ENCODE measurements at places on chromosomes 11 and 22.
A peak's percentile ranks its signal among the peaks of the same experiment; 100 is the strongest.

- DNase-seq: no peak
Measured at GRCh38 chr11:69912911-69913451, 93.8 kb upstream of the FGF3 start.

GRCh38 chr22:42622061-42622710 lies 7.5 kb upstream of the POLDIP3 start:
- no peak for DNase-seq

GRCh38 chr11:42595876-42596275 lies 715.9 kb upstream of the API5 start:
- DNase-seq: no peak

- DNase-seq: no peak
Measured at GRCh38 chr11:66335531-66336233, 552 bp downstream of the RIN1 start.

DNA sequence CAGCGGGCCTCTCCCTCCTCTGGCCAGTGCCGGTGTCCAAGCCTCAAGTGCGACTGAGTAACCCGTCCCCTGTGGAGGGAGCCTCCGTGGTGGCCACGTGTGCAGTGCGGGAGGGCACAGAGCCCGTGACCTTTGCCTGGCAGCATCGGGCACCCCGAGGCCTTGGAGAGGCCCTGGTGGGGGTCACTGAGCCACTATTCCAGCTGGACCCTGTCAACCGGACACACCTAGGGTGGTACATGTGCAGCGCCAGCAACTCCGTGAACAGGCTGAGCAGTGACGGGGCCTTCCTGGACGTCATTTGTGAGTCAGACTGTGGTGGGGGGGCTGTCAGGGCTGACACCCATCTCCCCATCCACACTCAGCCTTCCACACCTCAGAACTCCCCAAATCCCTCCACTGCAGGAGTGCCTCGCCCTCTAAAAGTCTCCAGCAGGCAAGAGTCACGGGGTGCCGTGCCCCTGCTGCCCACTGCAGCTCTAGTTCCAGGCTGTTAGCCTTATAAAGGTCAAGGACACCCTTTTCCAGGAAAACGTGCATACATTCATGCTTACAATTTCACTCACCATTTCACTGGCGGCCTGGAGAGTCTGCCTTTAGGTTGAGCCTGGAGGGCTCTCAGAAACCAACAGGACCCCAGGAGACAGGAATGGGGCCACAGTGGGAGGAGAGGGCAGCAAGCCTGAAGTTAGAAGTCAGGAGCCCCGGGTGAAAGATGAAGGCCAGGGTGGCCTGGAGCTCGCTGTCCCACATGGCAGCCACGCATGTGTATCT lies 2.6 kb downstream of the VSIG10L2 start:
- DNase-seq: no peak

- no peak for DNase-seq
Measured at GRCh38 chr11:111843661-111844060, 27.7 kb downstream of the ALG9 start.

DNA sequence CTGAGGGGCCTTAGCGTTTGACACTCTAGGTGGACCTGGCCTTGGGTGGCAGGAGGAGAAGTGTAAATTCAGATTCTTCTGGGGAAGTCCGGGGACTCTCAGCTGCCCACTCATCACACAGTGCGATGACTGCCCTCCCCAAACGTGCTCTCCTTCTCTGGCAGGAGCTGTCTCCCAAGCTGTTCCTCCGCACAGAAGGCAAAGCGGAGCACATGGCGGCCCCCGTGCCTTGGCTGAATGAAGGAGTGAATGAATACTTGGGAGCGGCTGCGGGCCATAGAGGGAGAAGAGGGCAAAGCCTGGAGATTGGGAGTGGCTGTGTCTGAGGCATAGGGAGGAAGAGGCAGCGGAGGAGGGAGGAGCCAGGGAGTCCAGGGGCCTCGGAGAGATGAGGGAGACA lies 6.9 kb upstream of the NAA40 start:
- DNase-seq: no peak

GRCh38 chr11:79506734-79507344 lies 66.0 kb upstream of the TENM4 start:
- no peak for DNase-seq

- DNase-seq: no peak
Measured at GRCh38 chr22:22022947-22023534, 40.5 kb upstream of the TOP3B start.

- DNase-seq: no peak
Measured at GRCh38 chr22:30045901-30046715, 34.2 kb upstream of the HORMAD2 start.

GRCh38 chr11:83156996-83157593 lies at the start of gene PCF11:
Gene PCF11, plus strand, starts transcription at chr11:83157131. Its CDS starts 309 bp downstream, at chr11:83157440.
- no peak for DNase-seq

GRCh38 chr11:60872961-60873524 lies 5.7 kb downstream of the ZP1 start:
- no peak for DNase-seq

DNA sequence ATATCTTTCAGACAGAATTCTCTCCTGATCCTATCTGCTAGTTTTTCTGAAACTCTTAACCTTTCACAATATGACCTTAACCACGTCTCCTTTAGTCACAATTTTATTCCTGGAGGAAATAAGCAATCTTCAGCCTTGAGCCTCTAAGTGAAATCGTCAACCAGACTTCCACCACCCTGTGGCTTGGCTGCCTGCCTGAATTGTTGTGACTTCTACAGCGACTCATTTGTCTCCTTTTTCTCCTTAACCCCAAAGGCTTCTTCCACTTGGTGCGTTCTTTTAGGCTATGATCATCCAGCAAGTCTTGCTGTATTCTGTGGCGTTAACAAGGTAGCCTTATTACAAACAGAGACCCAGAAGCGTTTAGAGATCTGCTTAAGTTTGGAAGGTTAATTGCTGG lies 535.1 kb upstream of the ARHGAP42 start:
- no peak for DNase-seq

DNA sequence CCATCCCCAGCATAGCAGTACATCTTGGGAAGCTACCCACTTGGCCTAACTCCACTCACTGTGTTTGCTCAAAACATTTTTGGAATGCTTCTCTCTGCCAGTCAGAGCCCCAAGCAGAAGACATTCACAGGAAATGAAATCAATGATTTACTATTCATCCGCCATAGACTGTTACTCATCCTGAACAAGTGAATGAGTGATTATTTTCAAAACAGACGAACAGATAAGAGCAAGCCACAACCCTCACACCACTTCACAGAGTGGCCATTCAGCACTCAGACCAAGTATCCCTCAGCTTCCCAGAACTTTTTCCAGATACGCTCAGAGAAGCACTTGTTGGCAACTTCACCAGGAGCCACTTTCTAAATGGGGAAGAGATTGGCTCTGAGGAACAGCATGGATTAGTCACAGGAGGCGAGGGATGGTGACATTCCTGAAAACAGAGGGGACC lies 13.0 kb upstream of the UBASH3B start:
- DNase-seq: no peak

- no peak for DNase-seq
Measured at GRCh38 chr22:17871726-17872458, 97.6 kb upstream of the BID start.

DNA sequence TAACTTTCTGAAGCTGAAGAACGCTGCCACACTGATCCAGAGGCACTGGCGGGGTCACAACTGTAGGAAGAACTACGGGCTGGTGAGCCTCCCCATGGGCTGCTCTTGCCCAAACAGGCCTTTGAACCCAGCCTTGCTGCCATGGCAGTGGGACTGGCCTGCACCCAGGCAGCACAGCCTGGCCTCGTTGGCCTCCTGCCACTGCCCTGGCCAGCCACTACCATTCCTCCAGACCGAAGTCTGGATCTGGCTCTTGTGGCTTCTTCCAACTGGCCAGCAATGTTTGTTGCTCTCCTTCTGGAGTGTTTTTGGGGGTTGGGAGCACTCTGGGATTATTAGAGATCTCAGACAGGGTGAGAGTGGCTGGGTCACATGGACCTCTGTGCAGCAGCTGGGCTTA lies 51.0 kb downstream of the MYO7A start:
- no peak for DNase-seq

- DNase-seq: no peak
Measured at GRCh38 chr11:38530226-38530625, 1932.2 kb upstream of the RAG2 start.

GRCh38 chr22:38724926-38725571 lies 19.3 kb downstream of the GTPBP1 start:
- no peak for DNase-seq

DNA sequence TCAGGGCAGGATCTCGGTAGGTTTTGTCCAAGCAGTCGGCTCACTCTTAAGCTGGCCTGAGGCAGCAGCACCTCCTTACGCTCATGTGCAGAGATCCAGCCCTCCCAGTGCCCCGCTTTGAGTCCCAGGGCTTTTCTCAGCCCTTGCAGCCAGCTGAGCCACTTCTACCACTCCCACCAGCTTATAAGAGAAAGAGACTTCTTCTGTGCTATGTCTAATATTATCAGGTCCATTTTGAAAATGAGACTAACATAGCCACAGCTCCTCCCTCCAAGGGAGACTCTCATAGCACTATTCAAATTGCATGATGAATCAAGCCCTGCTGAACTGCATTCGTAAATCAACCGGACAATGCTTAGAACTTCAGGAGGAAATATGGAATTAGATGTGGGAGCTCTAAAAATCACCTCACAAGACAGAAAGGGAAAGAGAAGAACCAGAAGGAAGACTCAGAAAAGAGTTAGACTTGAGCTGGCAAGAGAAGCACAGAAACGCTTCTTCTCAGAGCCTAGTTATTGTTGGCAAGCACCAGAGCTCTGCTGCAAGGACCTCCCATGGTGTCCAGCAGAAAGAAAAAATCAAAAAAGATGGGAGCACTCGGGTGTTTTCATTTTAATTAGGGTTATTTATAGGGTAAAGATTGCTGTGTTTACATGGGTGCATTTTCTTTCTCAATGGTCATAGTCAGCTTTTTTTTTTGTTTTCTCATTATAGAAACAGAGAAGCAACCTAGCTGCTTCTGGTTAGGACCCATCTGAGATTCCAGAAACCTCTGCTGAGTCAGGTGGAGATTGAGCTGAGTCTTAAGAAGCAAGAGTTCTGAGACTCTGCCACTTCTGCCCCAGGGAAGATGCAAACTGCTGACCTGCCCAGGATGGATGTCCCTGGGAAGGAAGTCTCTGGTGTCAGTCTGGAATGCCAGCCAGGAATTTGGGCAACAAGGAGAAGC lies 181.4 kb downstream of the ETS1 start:
- DNase-seq: no peak

GRCh38 chr11:129973809-129974208 lies 28.8 kb downstream of the PRDM10 start:
- no peak for DNase-seq

DNA sequence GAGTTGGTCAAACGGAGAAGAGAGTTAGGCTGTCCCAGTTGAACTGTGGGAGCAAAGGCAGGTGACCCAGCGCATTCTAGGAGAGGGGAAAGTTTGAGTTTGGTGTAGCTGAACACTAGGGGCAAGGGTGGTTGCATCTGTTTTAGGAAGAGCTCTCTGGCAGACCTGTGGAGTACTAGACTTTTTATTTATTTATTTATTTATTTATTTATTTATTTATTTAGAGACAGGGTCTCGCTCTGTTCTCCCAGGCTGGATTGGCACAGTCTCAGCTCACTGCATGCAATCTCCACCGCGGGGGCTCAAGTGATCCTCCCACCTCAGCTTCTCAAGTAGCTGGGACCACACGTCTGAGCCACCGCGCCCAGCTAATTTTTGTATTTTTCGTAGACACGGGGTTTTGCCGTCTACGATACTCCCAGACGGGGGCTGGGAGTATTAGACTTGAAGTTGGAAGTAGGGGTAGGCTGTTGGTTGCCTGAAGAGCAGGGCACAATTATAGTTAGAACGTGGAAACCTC lies 950 bp upstream of the ACER3 start:
- no peak for DNase-seq

- DNase-seq: no peak
Measured at GRCh38 chr11:11409901-11410300, 56.9 kb upstream of the CSNK2A3 start.

GRCh38 chr11:124069429-124070401 lies 28.6 kb upstream of the OR10G7 start:
- DNase-seq: no peak

DNA sequence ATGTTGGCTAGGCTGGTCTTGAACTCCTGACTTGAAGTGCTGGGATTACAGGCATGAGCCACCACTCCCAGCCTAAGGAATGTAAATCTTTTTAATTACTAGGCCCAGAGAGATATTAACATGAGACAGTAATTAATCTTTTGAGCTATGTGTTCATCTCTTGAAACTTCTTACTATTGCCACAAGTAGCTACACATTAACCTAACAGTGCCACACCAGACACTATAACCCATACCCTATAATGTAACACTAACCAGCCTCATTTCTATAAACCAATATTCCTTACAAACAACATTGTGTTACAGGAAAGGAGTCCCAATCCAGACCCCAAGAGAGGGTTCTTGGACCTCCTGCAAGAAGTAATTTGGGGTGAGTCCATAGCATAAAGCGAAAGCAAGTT lies 8.0 kb upstream of the COX8A start:
- DNase-seq: no peak

DNA sequence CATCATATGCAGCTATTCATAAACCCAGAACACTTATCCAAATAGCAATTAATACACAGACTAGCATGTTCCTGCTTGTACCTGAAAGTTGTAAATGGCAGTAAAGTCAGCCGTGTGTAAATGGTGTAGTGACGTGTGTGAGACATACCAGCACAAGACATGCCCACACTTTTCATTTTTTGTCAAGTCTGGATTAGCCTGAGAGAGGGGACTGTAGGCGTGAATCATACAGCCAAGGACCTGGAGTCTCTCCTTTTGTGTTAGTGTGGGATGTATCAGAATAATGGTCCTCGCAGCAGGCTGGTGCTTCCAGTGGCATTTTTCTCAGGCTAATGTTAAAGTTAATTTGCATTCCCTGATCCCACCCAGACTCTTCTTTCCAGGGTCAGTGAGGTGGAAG lies 116.8 kb upstream of the BMAL1 start:
- no peak for DNase-seq

DNA sequence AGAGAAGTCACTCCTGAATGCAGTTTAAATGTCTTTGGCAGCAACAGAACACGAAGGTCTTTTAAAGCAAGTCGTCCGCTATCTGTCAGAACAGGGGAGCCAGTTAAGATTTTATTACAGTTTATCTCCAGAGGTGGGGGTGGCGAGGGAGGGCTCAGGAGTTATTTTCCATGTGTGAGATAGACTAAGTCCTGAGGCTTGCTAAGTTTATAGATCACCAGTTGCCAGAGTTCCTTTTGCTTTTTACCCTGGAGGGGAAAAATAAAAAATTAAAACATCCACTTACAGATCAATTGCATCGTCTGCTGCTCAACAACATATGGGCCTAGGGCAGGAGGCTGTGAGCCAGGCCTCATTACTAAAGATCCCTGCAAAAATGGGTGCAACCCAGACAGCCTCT lies 90.7 kb downstream of the SNX19 start:
- DNase-seq: no peak

GRCh38 chr22:30205281-30206115 lies 41.1 kb downstream of the LIF start:
- DNase-seq: no peak

- DNase-seq: no peak
Measured at GRCh38 chr11:65189191-65189590, 7.5 kb downstream of the CAPN1 start.

GRCh38 chr11:134360050-134360835 lies 28.5 kb downstream of the GLB1L2 start:
- peak; percentile 46 for DNase-seq

All from stimulated activated CD8-positive, alpha-beta memory T cell treated with anti-CD3 and anti-CD28 coated beads, Interleukin-15, amount 100 ng/mL, for 24 hours (primary cell).